Naive thymus-derived CD4-positive, alpha-beta T cell (primary cell): ENCODE measurements at places on chromosomes 2 and 18. TPM values are rescaled to one million over a fixed set of nuclear protein-coding genes. Genes with fewer than 3 reads are reported as not detected.

PRKAG3 gene
- total RNA-seq, result not detected

WNT6 gene
- not detected in 2 replicates for total RNA-seq

SULT6B1 gene
- total RNA-seq, result not detected

C2orf15 gene
- total RNA-seq, result 3.3 TPM

STK11IP gene
- 45.3 TPM for total RNA-seq

ICOS gene
- total RNA-seq, result 52.5 and 54.4 TPM in 2 replicates

DNA sequence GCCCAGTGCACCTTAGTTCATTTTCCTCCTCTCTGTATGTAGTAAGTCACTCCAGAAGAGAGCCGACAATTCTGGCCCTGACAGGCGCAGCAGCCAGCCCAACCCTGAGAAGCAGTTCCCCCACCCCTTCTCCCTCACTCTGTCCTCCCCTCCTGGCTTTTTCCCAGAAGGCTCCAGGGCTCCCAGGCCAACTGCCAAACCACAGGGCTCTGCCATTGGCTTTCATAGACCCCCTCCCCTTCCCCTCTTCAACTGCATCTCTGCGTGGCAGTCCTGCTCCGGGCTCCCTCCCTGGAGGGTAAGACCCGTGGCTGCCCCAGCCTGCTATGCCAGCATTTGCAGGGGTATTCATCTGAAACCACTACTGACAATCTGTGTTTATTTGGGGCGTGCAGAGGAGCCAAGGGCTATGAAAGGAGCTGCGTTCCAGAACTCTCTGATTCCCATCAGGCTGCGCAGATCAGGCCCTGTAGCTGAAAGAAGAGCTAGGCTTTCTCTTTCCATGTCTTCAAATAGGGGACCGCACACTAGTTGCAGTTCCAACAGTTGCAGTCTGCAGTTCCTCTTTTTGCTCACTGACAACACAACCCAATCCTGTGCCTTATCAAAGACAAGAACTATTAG is 388.6 kb upstream of the TNP1 start:
- no peaks in the 10 kb centered on the region for H3K27me3 ChIP-seq
- no peaks in the 10 kb centered on the region for H3K36me3 ChIP-seq
- no peak overlapping the region for H3K4me3 ChIP-seq
- DNase-seq, result no peak
- H3K4me1 ChIP-seq, result no peaks in the 10 kb centered on the region

- no peak overlapping the region for H3K27ac ChIP-seq
- DNase-seq, result no peak
- H3K27me3 ChIP-seq, result no peaks in the 10 kb centered on the region
- no peaks in the 10 kb centered on the region for H3K36me3 ChIP-seq
- H3K4me3 ChIP-seq, result no peak overlapping the region
These were observed 97.7 kb downstream of the LOXHD1 start for GRCh38 chr18:46559296-46559695.

DNA sequence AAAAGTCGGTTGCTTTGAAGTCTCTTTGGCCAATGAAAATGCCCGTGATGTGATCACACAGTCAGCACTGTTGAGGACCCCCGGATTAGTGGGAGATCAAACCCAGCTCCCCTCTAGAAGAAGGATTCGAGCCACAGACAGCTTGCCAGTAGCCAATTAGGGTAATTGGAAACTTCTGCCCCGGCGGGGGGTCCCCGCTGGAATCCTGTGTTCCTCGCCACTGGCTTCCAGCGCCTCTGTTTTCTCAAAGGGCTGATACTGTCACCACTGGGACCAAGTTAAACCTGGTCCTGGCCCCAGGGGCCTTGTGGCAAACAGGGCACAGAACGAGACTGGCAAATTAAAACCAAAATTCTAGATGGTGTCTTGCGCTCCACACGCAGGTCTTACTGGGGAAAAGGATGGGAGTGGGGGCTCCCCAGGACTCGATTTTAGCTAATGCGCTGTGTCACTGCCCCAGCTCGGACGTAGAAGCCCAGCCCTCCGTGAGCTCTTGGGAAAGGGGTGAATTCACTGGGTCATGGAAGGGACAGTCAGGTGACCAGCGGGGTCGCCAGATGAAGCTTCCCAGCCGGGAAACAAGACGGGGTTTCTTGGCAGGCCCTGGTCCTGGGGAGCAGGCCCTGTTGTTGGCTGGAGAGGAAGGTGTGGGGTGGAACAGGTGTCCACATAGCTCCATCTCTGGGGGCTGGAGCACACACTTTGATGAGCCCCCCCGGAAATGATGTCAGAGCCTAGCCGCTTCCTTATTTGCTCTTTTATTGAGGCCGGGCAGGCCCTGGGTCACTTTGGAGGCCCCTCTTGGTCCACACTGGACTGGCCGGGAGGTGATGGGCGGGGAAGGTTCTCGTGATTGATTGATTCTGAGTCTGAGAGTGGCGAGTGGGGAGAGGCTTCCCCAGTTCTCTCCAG is 90.2 kb downstream of the SMAD7 start:
- no peak overlapping the region for H3K4me3 ChIP-seq
- no peaks in the 10 kb centered on the region for H3K4me1 ChIP-seq
- H3K27ac ChIP-seq, result no peak overlapping the region
- H3K27me3 ChIP-seq, result no peaks in the 10 kb centered on the region
- no peak for DNase-seq

DNA sequence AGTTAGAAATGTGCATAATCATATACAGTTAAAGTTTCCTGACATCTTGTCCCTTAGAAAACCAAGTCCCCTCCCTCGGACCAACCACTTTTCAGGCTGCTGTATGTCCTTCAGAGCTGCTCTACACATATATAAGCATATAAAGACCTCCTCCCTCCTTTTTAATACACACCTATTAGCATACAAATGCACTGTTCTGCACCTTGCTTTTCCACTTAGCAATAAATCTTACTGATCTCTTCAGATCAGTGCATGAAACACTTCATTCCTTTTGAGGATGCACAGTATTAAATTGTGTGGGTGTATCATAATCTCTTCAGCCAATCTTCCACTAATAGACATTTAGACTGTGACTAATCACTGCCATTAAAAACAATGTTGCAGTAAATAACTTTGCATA is 79.8 kb downstream of the CNTNAP5 start:
- H3K27ac ChIP-seq, result no peak overlapping the region
- H3K4me3 ChIP-seq, result no peak overlapping the region
- no peaks in the 10 kb centered on the region for H3K36me3 ChIP-seq
- no peaks in the 10 kb centered on the region for H3K27me3 ChIP-seq
- no peak for DNase-seq
- H3K4me1 ChIP-seq, result no peaks in the 10 kb centered on the region

DNA sequence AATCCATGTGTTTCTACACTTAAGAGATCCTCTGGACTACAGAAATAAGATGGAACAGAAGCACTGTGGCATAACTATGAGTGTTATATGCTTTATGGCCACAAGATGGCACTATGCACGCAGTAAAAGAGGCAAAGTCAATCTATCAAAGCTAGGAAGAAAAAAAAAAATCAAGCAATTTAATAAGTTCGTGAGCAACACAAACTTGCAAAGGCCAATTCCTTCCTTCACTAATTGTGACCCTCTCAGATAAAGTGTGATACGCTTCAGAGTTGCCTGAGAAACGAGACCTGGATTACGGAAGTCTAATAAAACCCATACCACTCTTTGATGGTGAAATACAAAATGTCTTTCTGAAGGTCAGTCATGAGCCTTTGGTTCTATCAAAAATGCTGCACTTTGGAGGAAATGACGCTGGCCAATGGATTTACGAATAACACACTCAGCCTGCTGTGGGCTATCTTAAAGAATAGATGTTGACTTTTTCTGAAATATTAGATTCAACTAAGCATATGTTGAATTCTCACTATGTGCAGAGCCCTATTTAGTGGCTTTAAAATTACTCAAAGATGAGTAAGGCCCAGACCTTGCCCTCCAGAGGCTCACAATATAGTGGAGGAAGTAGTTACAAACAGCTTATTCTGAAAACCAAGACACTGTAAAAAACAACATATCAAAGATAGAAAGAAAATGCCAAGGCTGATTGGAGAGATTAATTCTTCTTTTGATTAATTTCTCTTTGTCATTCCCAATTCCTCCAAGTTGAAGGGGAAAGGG is 35.5 kb upstream of the TTR start:
- H3K27ac ChIP-seq, result no peak overlapping the region
- H3K27me3 ChIP-seq, result no peaks in the 10 kb centered on the region
- no peak overlapping the region for H3K4me3 ChIP-seq
- H3K36me3 ChIP-seq, result no peaks in the 10 kb centered on the region

DNA sequence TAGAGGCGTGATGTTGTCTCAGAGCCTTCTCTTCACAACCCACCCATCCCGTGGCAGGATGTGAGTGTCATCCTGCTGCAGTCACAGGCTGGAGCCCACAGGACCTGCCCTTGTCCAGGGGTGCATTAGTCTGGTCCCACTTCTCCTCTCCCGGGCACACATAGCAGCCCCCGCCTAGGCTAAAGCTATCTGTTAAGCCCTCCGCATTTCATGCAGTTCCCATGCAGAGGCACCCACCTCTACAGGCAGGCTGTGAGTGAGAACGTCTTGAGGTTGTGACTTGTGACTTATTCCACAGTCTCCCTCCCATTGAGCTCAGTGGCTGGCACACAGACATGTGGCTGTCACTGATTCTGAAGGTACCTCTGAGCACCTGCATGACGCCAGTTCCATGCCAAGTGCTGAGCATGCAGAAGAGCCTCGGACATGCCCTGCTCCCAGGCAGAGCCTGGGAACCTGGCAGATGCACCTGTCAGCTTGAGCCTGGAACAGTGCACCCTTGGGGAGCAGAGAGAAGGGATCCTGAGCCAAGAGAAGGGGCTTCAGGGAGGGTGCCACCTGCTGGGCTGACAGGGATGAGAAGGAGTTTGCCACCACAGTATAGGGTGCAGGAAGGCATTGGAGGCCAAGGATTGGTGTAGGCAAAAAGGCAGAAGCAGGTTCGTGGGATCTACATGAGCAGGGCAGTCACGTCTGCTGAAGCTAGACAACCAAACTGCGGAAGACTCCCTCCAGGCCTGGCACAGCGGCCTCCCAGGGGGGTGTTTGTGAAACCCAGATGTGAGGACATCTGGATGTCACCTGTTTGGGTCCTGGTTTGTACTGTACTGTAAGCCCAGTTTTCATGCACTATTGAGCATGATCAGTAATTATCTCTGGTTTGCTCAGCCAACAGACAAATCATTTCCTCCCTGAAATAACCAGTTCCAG is 213.6 kb downstream of the GLI2 start:
- H3K27ac ChIP-seq, result no peak overlapping the region
- no peak overlapping the region for H3K4me3 ChIP-seq
- H3K27me3 ChIP-seq, result no peaks in the 10 kb centered on the region
- H3K4me1 ChIP-seq, result no peaks in the 10 kb centered on the region
- no peak for DNase-seq

DNA sequence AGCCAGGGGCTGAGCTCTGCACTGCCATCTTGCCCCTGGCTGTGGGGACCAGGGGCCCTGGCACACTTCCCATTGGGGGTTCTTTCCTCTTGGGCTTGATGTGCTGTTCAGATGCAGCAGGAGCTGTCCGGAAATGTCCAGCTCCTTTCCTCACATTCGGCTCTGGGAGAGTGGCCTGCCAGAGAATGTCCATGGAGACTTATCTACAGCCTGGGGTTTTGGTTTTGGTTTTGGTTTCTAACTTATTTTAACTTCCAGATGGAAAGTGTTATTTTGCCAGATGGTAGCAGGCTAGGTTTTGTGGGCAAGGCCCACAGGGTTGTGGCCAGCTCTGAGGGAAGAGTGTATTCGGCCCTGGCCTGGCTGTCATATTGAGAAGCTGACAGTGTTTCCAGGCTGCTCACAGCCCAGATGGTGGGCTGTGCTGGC is 177.3 kb downstream of the ANKRD30B start:
- H3K36me3 ChIP-seq, result no peaks in the 10 kb centered on the region
- H3K27ac ChIP-seq, result no peak overlapping the region
- no peaks in the 10 kb centered on the region for H3K4me1 ChIP-seq
- H3K27me3 ChIP-seq, result no peaks in the 10 kb centered on the region
- no peak overlapping the region for H3K4me3 ChIP-seq
